ENCODE measurements at places on chromosomes 13 and 19. TPM values are rescaled to one million over a fixed set of nuclear protein-coding genes. Genes with fewer than 3 reads are reported as not detected.

GRCh38 chr19:56642711-56643459 lies at the start of gene SMIM17:
Gene SMIM17 (plus strand): TSS chr19:56643159. CDS start chr19:56645668, 2,509 bp downstream.
- no peak for DNase-seq

- no peak for DNase-seq
Observed at GRCh38 chr13:76993021-76993420, 1.1 kb downstream of the CLN5 start.

- DNase-seq = peak; percentile 15
Observed at GRCh38 chr19:44142059-44142433, 692 bp downstream of the ZNF234 start.

CEACAM6 gene
- total RNA-seq = not detected

DNA sequence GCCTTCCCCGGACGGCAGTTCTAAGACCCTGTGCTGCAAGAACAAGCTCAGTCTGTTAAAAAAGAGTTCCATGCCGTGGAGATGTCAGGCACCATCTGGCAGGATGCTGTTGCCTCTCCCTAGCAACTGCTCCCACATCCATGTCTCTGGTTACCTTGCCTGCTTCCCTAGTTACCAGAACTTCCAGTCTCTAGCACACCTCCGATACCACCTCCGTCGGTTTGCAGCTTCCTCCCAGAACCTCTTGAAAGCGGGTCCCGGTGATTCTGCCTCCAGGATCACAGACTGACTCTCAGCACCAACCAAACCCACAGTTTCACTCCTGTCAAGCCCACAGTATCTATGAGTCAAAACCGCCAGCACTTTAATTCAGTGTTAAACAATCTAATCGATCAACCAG lies 55.4 kb downstream of the KCTD12 start:
- DNase-seq = no peak

DNA sequence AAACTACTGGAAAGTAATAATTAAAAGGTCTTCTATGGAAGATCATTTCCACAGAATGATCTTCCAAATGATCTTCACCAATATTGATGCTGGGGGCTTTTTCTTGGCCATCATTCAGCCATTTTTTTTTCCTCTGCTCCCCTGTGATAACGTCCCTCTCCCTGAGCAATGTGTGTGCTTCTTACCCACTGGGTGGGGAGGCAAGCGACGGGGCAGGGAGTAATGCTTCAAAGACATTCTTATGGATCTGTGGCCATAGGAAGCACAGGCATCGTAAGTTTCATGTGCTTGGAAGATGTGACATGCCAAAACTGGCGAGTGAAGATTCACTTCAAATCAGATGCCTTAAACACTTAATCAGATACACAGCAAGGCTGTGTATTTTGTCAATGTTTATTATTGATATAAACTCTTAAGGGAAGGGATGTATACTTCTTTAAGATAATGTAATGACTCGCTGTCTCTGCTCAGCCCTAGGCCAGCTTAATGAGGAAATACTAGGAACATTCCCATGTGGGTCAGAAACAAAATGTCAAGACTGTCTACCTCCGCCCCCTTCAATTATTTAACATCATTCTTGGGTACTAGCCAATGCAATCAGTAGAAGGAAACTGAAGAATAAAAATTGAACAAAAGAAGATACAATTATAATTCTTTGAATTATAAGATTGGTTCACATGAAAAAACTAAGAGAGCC lies 34.1 kb upstream of the SERPINE3 start:
- peak; percentile 6 for DNase-seq

DNA sequence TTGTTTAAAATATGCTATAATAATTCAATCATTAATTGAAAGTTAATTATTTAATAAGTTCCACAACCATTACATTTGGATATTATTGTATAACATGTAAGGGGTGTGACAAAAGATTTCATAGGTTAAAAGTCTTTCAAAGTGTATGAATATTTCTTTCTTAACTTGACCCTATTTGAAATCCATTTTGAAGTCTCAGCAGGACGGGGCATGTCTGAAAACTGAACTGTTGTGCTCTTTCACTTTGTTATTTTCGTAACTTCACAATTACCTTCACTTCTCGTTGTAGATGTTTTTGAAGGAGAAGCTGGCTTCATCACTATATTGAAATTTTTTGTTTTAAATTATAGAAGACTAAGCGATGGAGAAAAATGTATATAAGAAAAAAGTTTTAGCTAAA lies 1775.7 kb downstream of the PCDH9 start:
- no peak for DNase-seq

DNA sequence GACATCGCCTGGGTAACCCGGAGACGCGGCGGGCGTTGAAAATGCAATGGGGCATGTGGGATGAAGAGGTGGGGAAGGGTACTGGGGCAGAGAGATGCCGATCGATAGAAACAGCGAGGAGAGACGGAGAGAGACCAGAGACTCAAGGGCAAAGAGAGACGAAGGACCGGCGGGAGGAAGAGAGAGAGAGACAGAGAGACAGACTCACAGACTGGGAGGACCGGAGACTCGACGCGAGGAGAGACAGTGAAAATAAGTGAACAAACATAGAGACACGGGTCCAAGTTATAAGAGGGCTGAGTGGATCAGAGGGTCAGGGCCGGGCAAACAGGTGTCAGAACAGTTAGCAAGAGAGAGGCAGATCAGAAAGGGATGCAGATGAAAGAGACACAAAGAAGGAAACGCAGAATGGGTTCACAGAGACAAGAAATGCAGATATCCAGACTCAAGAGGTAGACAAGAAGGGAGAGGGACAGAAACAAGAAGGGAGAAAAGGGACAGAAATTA lies 576 bp upstream of the MZF1 start:
- DNase-seq = no peak

GRCh38 chr13:30647824-30648521 lies 30.3 kb downstream of the USPL1 start:
- no peak for DNase-seq

CATSPERD gene
- not detected for total RNA-seq

DNA sequence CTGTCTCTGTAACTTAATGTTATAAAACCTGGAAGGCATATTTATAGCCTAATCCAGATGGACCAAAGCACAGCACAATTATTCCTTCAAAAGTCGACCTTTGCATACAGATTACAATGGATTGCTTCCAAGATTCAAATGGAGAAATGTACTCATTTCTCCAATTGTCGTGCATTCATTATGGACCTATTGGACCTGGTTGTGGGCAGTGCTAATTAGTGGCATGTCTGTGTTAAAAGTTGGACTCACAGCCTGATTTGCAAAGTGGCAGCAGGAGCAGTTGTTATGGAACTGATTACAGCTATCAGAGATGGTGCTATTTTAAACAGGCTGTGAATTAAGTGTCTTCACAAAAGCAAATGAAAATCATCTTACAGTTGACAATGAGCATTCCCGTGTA lies 1529.3 kb upstream of the SLC10A2 start:
- no peak for DNase-seq

DNA sequence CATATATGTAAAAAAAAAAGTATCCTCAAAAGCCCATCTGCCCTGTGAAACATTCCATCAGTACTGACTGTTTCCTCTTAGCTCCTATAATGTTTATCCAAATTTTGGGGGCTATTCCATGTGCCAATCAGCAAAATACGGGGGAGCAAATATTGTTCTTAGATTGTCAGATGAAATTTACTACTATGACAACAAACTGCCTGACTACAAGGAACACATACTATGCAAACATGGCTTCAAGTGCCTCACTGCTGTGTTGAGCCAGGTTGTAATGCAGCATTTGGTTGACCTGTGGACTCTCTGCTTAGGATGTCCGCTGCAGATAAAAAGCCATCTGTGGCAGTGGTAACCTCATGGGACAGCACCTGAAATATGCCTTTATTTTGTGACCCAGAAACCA lies 98.2 kb upstream of the SCEL start:
- no peak for DNase-seq

DNA sequence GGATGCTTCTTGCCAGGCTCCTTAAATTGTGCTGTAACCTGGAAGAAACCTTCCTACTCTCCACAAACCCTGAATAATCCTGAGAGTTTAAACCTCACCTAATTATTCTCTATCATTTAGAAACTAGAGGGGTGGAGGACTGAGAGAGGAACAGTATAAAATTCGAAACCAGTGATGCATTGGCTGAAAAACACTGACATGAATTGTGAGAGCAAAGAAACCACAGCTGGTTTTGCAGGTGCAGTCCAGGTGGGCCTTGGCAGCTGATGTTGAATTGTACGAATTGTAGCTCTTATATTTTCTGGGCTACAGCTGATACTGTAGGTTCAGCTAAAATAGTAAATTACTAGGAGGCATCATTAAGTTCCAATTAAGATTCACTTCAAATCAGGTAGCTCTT lies 227.0 kb upstream of the SLITRK5 start:
- DNase-seq = no peak

DNA sequence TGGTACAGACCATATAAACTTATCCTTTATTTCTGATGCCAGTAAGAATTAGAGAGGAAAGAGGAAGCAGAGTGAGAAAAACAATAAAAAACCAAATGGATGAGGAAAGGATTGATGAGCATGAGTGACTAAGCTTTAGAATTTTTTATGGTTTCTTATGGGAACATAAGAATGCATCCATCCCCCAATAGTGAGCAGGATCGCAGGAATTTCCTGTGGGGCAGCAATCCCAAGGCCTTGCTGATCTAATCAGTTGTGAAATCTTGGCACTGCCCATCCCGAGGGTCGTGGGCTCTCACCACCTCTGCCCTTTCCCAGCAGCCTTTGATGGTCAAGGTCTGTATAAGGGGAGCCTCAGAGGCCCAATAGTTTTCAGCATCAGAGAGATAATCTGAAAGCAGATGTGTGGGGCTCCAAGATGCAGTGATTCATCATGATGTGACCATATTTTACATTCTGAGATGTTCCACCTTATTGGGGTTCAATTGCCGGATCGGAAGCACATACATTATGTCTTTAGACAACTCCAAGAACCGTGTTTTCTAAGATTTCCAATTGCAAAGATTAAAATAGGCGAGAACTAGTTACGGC lies 222.1 kb downstream of the DNAJC15 start:
- peak; percentile 45 for DNase-seq

C19orf18 gene
- not detected for total RNA-seq

GRCh38 chr19:2728783-2729387 lies 7.7 kb upstream of the DIRAS1 start:
- DNase-seq = no peak

- DNase-seq = no peak
Observed at GRCh38 chr13:58379221-58379620, 747.7 kb downstream of the PCDH17 start.

ZNF83 gene
- 102 TPM for total RNA-seq

TNFRSF19 gene
- not detected for total RNA-seq

GRCh38 chr19:13014101-13014920 lies 19.0 kb downstream of the NFIX start:
- no peak for DNase-seq

DNA sequence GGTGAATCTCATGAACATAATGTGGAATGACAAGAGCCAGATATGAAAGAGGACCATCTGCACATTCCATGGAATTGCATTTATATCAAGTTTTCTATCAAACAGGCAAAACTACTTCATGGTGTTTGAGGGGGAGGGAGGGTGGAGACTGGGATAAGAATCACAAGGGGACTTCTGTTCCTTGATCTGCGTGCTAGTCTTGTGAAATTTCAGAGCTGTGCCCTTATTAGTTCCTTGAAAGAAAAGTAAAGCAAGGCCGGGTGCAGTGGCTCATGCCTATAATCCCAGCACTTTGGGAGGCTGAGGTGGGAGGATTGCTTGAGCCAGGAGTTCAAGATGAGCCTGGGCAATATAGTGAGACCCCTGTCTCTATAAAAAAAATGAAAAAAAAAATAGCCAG lies 30.2 kb upstream of the CEBPG start:
- no peak for DNase-seq

DLL3 gene
- total RNA-seq = 0.68 TPM

DNA sequence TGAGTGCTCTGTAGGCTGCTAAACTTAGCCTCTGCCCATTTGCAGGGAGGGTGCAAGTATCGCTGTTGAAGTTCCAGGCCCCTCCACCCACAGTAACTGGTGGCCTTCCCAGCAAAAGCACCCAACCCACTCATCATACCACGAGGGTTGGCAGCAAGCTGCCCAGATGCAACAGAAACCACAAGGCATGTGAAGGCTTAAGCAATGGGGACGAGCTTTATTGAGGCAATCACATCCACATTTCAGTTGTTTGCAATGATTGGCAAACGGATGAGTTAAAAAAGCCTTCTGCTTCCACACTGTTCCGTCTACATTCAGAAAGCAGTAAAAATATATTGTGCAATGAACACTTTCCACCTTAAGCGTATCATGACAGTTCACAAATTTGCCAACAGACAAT lies 10.3 kb downstream of the GJB6 start:
- DNase-seq = peak; percentile 45

All from MCF 10A (cell line).